ENCODE measurements at places on chromosomes 1 and 21.

GRCh38 chr1:7584643-7585042 lies 186.5 kb upstream of the VAMP3 start:
- no peak for DNase-seq

GRCh38 chr1:7302873-7303272 lies 468.2 kb upstream of the VAMP3 start:
- no peak for DNase-seq

DNA sequence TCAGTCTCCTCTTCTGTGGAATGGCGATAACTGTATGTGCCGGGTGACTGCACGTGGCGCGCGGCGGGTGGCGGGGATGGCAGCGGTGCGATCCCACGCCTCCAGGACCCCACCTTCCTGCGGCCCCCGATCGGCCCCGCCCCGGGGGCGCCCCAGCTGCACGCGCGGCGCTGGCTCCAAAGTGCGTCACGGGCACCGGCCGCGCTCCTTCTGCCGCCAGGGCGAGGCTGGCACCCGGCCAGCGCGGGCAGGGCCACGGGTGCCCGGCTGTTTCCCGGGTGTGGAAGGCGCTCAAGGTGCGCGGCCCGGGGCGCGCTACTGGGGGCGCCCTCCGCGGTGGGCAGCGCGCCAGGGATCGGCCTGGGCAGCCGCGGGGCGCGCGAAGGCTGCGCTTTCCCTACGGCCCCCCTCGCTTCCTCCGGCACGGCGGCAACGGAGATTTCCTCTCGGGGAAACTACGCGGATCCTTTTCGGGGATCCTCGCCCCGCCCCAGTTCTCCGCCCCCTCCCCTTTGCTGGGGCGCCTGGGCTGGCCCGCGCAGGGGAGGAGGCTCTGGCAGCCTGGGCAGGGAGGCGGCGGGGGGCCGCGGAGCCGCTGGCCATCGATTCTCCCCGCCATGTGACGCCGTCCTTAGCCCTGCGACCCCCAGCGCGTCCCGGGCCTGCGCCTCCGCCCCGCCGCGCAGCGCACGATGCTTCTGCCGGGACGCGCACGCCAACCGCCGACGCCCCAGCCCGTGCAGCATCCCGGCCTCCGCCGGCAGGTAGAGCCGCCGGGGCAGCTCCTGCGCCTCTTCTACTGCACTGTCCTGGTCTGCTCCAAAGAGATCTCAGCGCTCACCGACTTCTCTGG lies at the start of gene EVA1C:
Gene EVA1C, plus strand, starts transcription at position 545 of the 853 bp plus-strand sequence. Its CDS starts 148 bp downstream, at position 693.
- no peak for DNase-seq

DNA sequence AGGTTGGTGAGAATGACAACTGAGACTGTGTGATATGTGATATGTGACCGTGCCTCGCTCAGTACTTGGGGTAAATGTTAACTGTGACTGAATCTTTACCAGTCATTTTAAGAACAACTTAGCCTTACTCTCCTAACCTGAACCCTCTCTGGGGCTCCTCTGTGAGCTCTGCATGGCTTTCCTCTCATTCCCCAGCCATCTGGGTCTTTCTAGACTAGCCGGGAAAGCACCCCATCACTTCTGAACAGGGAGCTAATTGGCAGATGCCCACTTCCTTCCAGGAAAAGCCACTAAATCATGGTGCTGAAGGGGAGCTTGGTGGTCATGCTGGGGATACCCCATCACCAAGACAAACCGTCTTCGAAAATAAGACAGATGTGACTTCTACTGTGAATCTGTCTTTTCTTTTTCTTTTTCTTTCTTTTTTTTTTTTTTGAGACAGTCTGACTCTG lies 16.5 kb upstream of the FOXO6 start:
- no peak for DNase-seq

All from Jurkat, Clone E6-1 (cell line).